ENCODE measurements at places on chromosomes 7 and 10. TPM values are rescaled to one million over a fixed set of nuclear protein-coding genes. Genes with fewer than 3 reads are reported as not detected.

TRRAP gene
- polyA plus RNA-seq = 23.8 TPM

GRCh38 chr10:47332371-47332770 lies 10.1 kb downstream of the GDF2 start:
- DNase-seq = no peak

DNA sequence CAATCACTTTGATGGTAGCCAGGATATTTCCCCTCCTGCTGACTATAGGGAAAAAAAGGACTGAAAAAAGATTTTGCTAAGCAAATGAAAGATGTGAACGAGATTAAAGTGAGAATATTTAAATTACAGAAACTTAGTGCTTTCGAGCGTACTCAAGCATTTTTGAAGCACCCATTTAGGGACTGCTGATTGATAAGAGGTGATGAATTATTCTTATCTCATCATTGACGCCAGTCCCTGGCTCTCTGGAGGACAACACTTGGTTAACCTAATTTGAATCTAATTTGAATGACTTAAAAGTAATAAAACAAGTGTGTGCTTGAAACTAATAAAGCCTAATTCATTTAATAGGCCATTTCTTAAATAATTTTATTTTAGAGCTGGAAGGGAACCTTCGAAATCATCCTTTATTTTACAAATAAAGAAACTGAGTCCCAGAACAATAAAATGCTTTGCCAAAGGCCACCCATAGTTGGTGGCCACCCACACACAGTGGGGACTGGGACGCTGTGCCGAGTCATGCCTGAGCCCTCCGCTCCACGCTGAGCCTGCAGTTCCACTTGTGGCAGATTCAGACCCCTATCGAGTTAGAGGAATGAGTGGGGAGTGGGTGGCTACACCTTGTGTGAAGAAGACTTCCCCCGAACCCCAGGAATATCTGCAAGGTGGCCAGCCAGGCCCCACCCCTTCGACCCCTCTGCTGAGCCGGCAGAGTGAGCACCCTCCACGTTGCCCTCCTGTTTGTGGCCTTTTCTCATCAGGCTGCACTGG lies 61.1 kb upstream of the SAMD8 start:
- no peak for DNase-seq

DNA sequence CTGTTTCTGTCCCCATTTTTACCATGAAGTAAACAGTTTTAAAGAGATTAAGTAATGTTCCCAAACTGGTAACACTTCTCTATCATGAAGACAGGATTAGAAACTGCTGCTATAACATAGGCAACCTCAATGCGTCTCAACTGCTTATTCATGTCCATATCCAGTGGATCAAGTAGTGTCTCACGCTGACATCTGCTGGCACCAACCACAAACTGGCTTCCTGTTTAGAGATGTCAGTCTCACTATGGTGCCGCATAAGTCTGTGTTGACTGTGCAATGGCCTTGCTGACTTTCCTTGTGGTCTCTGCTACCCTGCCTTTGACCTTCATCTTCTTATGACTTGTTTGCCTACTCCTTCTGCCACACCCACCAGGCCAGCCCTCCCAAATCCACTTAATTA lies 369.6 kb upstream of the DPP6 start:
- no peak for DNase-seq

Data from AG04450 (cell line).